Dermis blood vessel endothelial cell (primary cell): ENCODE measurements at places on chromosomes 1 and 21. TPM values are rescaled to one million over a fixed set of nuclear protein-coding genes. Genes with fewer than 3 reads are reported as not detected.
A peak's percentile ranks its signal among the peaks of the same experiment; 100 is the strongest.

DNA sequence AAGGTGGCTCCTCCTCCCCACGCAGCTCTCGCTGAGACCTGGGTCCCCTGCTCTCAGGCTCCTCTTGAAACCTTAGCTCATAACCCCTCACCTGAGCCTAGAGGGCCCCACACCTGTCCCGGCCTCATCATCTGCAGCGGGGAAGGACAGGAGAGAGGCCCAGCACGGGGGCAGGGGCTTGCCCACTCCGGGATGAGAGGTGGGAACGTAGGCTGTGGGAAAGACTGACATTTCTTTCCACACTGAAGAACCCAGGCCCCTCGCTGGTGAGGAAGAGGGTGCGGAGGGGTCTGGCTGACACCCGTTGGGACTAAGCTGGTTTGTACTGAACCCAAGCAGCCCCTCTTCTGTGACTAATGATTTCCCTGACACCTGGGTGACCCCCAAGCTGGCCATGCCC is 14.0 kb upstream of the NES start:
- DNase-seq, result no peak

DNA sequence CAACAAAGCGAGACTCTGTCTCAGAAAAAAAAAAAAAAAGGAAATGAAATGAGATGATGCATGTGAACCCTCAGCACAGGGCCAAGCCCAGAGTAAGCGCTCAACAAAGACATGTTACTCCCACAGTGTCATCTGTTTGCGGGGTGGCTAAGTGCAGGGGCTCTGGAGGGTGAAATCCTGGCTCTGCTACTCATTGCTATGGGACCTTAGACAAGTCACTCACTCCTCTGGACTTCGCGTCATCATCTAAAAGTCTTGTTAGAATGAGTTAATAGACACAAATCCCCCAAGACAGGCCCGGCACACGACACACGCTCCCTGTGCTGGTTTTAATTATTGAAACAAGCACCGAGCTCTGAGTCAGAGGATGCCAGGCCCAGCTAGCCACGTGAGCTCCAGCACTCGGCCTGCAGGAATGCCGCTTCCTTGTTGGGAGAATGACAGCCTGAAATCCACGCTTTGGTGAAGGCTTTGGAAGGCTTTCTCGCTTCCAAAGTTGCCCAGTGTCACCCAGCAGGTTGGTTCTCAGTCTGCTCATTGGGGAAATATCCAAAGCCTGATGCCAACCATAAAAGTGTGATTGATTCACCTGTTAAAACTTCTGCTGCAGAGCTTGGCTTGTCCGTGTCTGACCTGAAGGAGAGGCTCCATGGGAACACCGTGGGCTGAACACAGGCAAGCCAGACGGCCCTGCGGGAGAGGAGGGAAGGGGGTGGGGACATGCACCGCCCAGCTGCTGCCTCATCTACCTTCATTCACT is 36.7 kb upstream of the TARDBP start:
- DNase-seq, result peak; percentile 36

DNA sequence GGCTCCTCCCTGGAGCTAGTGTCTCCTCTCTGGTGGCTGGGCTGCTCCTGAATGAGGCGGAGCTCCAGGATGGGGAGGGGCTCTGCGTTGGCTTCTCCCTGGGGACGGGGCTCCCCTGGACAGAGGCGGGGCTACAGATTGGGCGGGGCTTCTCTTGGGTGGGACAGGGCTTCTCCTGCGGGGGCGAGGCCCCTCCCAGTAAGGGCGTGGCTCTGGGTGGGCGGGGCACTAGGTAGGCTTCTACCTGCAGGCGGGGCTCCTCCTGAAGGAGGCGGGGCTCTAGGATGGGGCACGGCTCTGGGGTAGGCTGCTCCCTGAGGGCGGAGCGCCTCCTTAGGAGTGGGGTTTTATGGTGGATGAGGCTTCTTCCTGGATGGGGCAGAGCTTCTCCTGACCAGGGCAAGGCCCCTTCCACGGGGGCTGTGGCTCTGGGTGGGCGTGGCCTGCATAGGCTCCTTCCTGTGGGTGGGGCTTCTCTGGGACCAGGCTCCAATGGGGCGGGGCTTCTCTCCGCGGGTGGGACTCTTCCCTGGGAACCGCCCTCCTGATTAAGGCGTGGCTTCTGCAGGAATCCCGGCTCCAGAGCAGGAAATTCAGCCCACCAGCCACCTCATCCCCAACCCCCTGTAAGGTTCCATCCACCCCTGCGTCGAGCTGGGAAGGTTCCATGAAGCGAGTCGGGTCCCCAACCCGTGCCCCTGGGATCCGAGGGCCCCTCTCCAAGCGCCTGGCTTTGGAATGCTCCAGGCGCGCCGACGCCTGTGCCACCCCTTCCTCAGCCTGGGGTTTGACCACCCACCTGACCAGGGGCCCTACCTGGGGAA is 22.7 kb upstream of the ARF1 start:
- peak; percentile 8 for DNase-seq

GRCh38 chr1:112389689-112390088 is 6.3 kb upstream of the CTTNBP2NL start:
- peak; percentile 89 for DNase-seq

DNA sequence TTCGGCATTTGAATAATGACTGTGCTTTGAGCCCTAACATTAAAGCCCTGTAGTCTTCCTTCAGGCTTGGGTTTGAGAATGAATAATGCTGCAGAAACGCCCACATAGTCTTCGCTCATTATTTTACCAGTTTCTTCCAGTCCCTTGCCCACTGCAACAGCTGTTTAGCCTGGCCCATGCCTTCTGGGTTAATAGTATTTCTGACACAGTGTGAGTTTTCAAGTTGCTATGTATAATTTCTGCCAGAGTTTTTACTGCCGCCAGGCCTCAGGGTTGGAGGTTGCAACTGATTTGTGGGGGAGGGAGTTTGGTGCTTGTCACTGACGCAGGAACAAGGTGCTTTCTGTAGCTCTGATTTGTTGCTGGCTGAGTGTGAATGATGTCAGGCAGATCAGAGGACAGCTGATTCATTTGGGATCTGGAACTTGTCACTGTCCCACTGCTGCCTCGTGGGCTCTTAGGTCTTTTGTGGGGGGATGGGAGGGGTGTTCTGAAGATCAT is 109.8 kb downstream of the MAST2 start:
- no peak for DNase-seq

Gene COL11A1
- total RNA-seq, result under 0.01 and 0.05 TPM in 2 replicates

DNA sequence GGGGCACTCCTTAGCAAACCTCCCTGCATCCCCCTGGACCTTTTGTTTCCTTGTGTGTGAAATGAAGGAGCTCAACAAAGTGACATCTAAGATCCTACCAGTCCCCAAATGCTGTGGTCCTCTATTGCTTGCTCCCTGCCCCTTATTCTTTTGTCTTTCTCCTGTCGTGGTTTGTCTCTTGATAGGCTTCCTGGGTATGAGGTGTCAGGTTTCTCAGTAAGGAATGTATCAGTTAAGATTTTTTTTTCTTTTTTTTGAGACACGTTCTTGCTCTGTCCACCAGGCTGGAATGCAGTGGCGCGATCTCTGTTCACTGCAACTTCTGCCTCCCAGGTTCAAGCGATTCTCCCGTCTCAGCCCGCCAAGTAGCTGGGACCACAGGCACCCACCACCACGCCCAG is 16.8 kb downstream of the CNIH3 start:
- no peak for DNase-seq

Gene OR2L13
- not detected in 2 replicates for total RNA-seq

DNA sequence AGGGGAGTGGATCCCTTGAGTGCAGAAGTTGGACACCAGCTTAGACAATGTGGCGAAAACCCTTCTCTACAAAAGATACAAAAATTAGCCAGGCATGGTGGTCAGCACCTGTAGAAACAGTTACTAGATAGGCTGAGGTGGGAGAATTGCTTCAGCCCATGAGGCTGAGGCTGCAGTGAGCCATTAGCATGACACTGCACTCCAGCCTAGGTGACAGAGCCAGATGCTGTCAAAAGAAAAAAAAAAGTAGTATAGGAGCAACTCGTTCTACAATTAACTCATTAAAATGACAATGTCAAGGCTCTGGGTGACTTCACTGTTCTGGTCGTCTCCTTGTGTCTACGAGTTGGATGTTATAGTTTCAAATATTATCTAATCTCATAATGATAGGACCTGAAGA is 370.6 kb upstream of the NCAM2 start:
- no peak for DNase-seq

GRCh38 chr1:91635763-91636162 is 135.1 kb downstream of the CDC7 start:
- DNase-seq, result no peak

GRCh38 chr1:26998429-26999300 is 5.2 kb downstream of the TRNP1 start:
- no peak for DNase-seq
